Right renal cortex interstitium (tissue), 3 donors: ENCODE measurements at places on chromosomes 5 and 9. TPM values are rescaled to one million over a fixed set of nuclear protein-coding genes. Genes with fewer than 3 reads are reported as not detected.
A peak's percentile ranks its signal among the peaks of the same experiment; 100 is the strongest.

FOXD4L5 gene
- 0.10 TPM for polyA plus RNA-seq

TAS2R1 gene
- not detected for polyA plus RNA-seq

RALGPS1 gene
- polyA plus RNA-seq = 20.6 TPM

ZDHHC11B gene
- 4.4 TPM for polyA plus RNA-seq

GRCh38 chr5:145520335-145520734 is 314.8 kb downstream of the PRELID2 start:
- no peak for DNase-seq

- no peak for DNase-seq
These were observed 15.2 kb downstream of the LIFR start for GRCh38 chr5:38541174-38541725.

DNA sequence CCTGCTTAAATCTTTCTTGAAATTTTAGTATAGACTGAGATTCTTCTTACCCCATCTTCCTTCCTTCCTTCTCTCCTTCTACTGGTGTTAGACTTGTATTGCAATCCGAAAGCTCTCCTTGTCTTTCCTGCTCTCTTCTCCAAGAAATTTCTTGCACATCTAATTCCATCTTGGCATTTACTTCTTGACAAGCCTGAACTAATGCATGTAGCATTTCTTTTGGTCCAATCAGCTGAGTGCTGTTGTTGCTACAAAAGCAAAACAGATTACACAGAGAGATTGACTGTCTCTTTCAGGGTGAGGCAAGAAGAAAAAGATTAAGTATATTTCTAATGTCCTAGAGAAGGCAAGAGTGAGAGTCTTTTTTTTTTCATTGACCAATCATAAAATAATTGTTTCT is 51.6 kb upstream of the MAP1B start:
- DNase-seq = no peak

DNA sequence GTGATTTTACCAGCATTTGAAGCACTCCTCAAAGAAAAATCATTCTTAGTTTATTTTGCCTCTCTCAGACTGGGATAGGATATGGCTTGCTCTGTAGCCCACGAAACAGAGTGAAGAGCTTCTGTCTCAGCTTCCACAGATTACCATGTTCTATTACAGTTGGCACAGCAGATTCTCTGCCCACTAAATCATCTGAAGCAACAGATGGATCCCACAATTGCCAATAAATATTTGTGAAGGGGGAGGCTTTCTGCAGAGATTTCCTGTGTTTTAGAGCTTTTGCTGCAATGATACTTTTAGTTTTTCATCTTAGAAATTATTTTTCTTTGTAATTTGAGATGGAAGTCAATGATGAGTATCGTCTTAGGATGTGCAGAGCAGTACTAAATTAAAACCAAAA is 12.3 kb upstream of the MAP3K1 start:
- DNase-seq = no peak

GRCh38 chr5:103035701-103036100 is 84.2 kb downstream of the GIN1 start:
- DNase-seq = no peak

GRCh38 chr9:99867968-99868367 is 38.5 kb upstream of the STX17 start:
- DNase-seq = no peak

- no peak for DNase-seq
These were observed 444.0 kb upstream of the ZNF608 start for GRCh38 chr5:125190232-125191087.

DNA sequence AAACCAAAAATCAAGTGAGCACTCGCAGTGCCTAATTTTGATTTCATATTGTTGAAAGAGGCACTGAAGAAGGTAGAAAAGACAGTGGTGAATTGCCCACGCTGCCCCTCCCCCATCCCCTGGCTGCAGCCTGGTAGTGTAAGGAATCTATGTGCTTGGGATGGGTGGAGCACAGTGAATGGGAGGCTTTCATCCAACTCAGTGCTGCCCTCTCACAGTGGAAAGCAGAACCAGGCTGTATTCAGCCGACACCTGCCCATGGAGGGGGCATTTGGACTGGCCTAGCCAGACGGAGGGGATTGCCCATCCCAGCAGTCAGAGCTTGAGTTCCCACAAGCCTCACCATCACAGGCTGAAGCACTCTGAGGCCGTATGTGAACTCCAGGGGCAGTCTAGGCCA is 800.4 kb upstream of the DMAC1 start:
- no peak for DNase-seq

- peak; percentile 39 for DNase-seq
These were observed 168.1 kb downstream of the PDE4D start for GRCh38 chr5:59725392-59725767.

- no peak for DNase-seq
These were observed 115.9 kb downstream of the ZSWIM6 start for GRCh38 chr5:61447780-61448495.

DNA sequence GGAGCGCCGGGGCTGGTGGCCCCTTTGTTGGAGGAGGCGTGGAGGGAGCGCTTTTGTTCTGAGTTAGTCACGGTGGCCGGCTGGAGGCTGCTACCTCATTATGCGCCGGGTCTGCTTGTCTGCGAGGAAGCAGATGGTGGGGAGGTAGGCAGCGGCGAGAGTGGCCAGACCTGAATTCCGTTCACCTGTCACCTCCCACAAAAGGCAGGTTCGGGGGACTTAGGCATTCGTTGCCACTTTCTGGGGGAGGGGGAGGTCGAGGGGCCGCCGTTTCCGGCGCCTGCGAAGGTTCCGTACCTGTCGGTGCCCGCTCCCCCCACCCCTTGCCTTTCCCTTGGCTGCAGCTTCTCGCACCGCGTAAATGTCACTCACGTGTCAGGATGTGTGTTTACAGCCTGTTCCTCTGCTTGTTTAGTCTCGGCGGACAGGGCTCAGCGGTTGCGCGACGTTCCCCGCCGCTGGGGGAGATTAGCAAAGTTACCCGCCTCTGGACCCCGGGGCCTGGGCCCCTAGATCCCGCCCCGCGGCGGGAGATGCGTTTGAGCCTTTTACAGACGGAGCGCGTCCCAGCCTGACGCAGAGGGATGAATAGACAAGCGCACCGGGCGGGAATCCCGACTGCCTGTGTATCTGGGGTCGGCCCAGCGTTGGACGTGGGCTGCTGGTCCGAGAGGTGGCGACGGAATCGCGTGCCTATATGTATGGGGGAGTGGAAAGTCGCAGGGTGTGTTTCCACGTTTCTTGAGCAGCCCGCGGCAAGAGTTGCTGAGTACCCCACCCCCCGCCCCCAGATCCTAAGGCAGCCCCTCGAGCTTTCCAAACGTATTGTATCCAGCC is 2.7 kb upstream of the LHX2 start:
- DNase-seq = no peak

GRCh38 chr5:57417320-57417719 is 65.3 kb downstream of the ACTBL2 start:
- no peak for DNase-seq

- no peak for DNase-seq
These were observed 1.3 kb downstream of the HMGXB3 start for GRCh38 chr5:150001660-150002486.
